ENCODE measurements at places on chromosomes 3 and 15. TPM values are rescaled to one million over a fixed set of nuclear protein-coding genes. Genes with fewer than 3 reads are reported as not detected.
A peak's percentile ranks its signal among the peaks of the same experiment; 100 is the strongest.

DNA sequence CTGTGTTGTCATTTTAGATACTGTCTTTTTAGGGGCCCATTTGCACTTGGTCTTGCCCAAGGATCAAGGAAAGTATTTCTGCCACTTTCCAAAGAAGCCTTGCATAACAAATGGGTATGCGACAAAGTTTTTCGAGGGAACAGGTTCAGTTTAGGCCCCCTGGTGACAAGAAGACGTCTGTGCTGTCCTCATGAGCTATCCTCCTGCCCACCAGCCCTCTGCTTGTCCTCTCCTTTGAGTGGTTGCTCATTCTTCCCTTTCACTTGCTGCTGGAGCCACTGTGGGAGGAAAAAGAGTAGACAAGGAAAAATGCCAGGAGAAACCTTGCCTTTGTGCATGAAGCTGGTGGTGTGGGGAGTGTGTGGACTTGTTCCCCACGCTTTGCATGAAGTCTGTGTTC, 171.9 kb downstream of the CACNA2D3 start:
- DNase-seq = no peak

- DNase-seq = no peak
Observed at GRCh38 chr15:85579957-85580694, 199.7 kb downstream of the AKAP13 start.

DNA sequence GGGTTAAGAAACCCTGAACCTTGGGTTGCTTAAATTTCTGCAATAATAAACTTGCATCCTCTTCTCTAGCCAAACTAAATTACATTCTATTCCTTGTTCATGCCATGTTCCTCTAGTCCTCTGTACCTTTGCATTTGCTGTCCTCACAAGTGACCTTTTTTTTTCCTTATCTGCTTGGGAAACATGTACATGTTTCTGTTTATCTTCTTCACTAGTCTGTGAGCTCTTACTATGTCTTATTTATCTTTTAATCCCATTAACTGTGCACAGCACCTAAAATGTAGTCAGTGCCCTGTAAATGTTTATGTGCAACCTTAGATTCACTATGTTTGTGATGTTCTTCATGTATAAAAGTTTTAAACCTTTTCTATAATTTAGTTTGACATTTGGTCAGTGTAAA, 61.9 kb downstream of the REC114 start:
- no peak for DNase-seq

- DNase-seq = peak; percentile 16
Observed at GRCh38 chr15:63663906-63664305, 66.7 kb downstream of the FBXL22 start.

GRCh38 chr3:142270407-142270806, 45.0 kb upstream of the GK5 start:
- no peak for DNase-seq

DNA sequence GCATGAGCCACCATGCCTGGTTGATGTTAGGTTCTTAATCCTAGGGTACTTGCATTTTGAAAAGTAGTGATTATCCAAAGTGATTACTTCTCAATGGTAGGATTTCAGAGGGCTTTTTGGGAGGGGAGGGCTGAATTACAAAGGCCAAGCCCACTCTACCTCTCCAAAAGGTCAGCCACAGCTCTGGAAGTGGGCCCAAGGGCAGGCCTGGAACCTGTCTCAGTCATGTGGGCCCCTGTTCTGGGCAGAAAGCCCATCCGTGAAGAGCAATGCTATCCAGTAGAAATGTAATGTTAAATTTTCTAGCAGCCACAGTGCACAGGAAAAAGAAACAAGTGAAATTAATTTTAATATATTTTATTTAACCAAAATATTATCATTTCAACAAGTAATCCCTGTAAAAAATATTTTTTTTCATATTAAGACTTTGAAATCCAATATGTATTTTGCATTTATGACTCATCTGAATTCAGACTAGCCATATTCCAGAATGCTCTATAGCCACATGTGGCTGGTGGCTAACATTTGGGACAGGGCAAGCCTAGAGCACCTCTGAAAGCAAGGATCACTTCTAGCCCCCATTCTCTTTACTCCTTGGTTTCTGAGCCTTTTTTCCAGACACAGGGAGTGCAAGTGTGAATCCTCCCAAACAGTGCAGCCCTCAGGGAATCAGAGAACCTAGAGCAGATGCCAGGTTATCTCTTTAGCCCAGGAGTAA, 16.8 kb downstream of the RFT1 start:
- DNase-seq = no peak

GRCh38 chr3:13073326-13074005, at the start of gene IQSEC1:
Gene IQSEC1 (minus strand): TSS chr3:13073429. CDS start chr3:13073014, 415 bp downstream.
- DNase-seq = no peak

GRCh38 chr3:156812521-156813335, 13.4 kb upstream of the LEKR1 start:
- no peak for DNase-seq

DNA sequence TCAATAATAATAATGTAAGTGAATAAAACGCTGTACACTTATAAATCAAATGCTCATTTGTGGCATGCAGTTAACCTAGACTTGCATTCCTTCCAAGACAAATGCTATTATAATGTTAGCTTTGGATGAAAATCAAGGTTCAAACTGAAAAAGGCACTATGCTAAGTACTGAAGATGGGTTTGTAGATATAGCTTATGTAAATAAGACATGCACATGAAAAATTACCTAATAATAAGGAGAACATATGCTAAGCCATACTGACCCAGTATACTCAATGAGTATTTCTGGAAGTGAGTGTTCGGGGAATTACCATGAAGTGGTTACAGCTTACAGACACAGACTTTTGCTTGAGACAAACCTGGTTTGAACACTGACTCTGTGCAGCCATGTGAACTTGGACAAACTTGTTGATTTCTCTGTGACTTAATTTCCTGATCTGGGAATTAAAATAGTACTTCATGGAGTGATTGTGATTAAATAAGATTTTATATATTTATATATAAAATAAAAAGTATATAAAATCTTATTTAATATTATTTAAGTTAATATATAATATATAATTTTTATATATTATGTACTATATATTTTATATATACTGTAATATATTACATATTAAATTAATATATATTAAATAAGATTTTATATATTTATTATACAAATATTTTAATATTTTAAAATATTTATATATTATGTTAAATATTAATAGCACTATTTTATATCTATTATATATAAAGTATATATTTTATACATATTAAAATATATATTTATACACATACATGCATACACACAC, 159.2 kb downstream of the ZPLD1 start:
- no peak for DNase-seq

DNA sequence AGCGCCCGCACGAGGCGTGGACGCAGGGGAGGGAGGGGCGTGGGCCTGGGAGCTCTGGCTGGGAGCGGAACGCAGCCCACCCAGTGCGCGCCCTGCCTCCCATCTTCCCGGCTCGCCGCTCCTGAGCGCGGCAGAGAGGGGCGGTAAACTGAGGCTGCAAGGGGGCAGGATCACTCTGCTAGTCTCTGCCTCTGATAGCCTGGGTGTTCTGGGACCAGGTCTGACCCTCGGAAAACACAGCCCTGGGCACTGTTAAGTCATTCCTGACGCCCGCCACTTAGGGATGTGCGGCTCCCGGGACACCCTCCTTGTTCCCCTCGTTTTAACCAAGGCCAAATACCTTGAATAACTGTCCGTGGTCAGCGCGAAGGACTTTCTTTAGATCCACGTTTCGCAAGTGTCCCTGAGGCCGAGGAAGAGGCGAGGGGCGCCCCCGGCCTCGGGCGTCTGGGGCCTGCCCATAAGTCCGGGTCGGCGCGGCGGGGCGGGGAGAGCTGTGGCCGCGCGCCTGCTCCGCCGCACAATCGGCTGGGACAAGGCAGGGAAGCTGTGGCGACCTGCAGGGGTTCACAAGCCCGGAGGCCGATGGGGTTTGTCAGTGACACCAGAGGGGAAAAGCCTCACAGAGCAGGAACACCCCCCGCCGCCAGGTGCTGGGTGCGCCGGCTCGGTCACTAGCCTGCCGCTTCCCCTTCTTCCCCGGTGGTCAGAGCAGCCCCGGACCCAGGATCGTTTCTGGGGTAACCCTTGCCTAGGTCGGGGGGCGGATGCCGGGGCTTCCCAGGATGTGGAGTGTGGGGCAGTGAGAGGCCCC, 1.5 kb downstream of the ITPKA start:
- DNase-seq = no peak

Gene FGD5
- total RNA-seq = under 0.01 TPM

Gene ISL2
- 0.64 TPM for total RNA-seq

Data from fibroblast of villous mesenchyme (primary cell).